Skeletal muscle tissue (tissue), 5 donors: ENCODE measurements at places on chromosomes 7 and 10. TPM values are rescaled to one million over a fixed set of nuclear protein-coding genes. Genes with fewer than 3 reads are reported as not detected.

Gene SPOCK2
- total RNA-seq: 2.6 TPM

Gene PDE1C
- total RNA-seq: 2.1 TPM

Gene NUTM2E
- not detected for total RNA-seq

Gene ZNF518A
- total RNA-seq: 24.0 TPM

Gene ALOX5
- total RNA-seq: 3.1 TPM

Gene HOXA13
- 0.52 TPM for total RNA-seq

Gene ATP6V0E2
- total RNA-seq: 5.2 TPM

Gene ZPBP
- not detected for total RNA-seq

Gene PDE6C
- not detected for total RNA-seq

Gene COL13A1
- 13.0 TPM for total RNA-seq

Gene IDI2
- total RNA-seq: not detected

Gene MMP21
- under 0.01 TPM for total RNA-seq

Gene CTBP2
- 32.9 TPM for total RNA-seq

Gene GSTO2
- not detected for total RNA-seq

Gene CACNB2
- 4.2 TPM for total RNA-seq

Gene YAE1
- total RNA-seq: 15.7 TPM

Gene TLX1
- not detected for total RNA-seq

Gene UCN3
- not detected for total RNA-seq

Gene FOXP2
- total RNA-seq: 10.4 TPM

Gene TRIM24
- 6.8 TPM for total RNA-seq

Gene OR6B1
- total RNA-seq: not detected

Gene C7orf33
- not detected for total RNA-seq

Gene NEBL
- total RNA-seq: 6.8 TPM
